GM23248 (cell line): ENCODE measurements at places on chromosomes 5 and 9. TPM values are rescaled to one million over a fixed set of nuclear protein-coding genes. Genes with fewer than 3 reads are reported as not detected.

DNA sequence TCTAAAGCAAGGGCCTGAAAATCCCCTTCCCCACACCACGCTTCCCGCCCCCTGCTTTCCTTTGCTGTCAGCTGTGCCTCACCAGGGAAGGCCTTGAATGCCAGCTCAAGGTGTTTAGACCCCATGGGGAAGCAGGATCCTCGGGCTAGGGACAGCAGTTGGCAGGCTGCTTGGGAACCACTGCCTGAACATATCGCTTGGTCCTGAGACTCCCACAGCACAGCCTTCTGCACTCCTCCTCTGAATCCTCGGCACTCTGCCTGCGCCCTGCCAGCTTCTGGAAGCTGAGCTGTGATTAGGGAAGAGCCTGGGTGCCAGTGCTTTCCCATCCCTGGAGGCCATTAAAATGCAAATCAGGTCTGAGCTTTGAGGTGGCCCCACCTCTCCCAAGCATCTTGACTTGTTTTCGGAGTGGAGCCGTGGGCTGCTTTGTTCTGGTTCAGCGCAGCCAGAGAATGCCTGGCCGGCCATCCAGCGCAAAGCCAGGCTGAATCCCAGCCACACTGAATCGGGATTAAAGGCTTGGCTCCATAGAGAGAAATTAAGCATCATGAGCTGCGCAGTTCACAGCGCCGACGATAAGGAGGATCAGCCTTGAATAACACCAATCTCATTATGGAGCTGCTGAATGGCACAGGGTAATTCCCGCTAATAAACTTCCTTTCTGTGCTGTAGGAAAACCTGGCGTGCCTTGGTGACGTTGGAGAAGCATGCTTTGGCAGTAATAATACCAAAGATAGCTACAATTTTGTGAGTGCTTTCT lies 40.0 kb downstream of the AMBP start:
- H3K27me3 ChIP-seq: no peaks in the 10 kb centered on the region
- H3K4me3 ChIP-seq: no peak overlapping the region
- no peaks in the 10 kb centered on the region for H3K4me1 ChIP-seq
- no peak overlapping the region for H3K27ac ChIP-seq
- no peak for DNase-seq

NMUR2 gene
- not detected in 2 replicates for total RNA-seq

- peak overlapping the region; percentile 38; the same call in 1 of the 2 replicates for H3K4me3 ChIP-seq
- H3K27ac ChIP-seq: no peak overlapping the region
- H3K4me1 ChIP-seq: peaks cover 13% of the 10 kb centered on the region
- peak; percentile 71 for DNase-seq
- H3K36me3 ChIP-seq: no peaks in the 10 kb centered on the region
- peaks cover 10% of the 10 kb centered on the region for H3K27me3 ChIP-seq
Observed at GRCh38 chr5:36059571-36060419, 6.9 kb downstream of the UGT3A2 start.

GRCh38 chr5:65749956-65750355 lies 28.0 kb downstream of the NLN start:
- no peaks in the 10 kb centered on the region for H3K36me3 ChIP-seq
- no peaks in the 10 kb centered on the region for H3K27me3 ChIP-seq
- no peaks in the 10 kb centered on the region for H3K4me1 ChIP-seq
- H3K4me3 ChIP-seq: no peak overlapping the region

- no peaks in the 10 kb centered on the region for H3K36me3 ChIP-seq
- DNase-seq: no peak
- peaks cover 10% of the 10 kb centered on the region for H3K4me1 ChIP-seq
- H3K27me3 ChIP-seq: no peaks in the 10 kb centered on the region
Observed at GRCh38 chr5:168939156-168939800, 360.1 kb upstream of the PANK3 start.

CFAP77 gene
- not detected in 2 replicates for total RNA-seq

GRCh38 chr9:122797316-122798063 lies 2.4 kb upstream of the OR1K1 start:
- peak; percentile 38 for DNase-seq
- no peaks in the 10 kb centered on the region for H3K27me3 ChIP-seq
- H3K27ac ChIP-seq: no peak overlapping the region
- H3K36me3 ChIP-seq: no peaks in the 10 kb centered on the region
- no peaks in the 10 kb centered on the region for H3K4me1 ChIP-seq

GRCh38 chr5:83471405-83472212 lies at the start of gene VCAN:
TSS of gene VCAN (plus strand) at chr5:83471744. CDS start at chr5:83483519, 11,775 bp downstream.
- H3K27ac ChIP-seq: peak within 1 kb of the TSS; percentile 93
- H3K4me3 ChIP-seq: peak within 1 kb of the TSS; percentile 90
- peaks cover 25% of the 10 kb centered on the region for H3K4me1 ChIP-seq
- H3K36me3 ChIP-seq: no peaks in the 10 kb centered on the region

DNA sequence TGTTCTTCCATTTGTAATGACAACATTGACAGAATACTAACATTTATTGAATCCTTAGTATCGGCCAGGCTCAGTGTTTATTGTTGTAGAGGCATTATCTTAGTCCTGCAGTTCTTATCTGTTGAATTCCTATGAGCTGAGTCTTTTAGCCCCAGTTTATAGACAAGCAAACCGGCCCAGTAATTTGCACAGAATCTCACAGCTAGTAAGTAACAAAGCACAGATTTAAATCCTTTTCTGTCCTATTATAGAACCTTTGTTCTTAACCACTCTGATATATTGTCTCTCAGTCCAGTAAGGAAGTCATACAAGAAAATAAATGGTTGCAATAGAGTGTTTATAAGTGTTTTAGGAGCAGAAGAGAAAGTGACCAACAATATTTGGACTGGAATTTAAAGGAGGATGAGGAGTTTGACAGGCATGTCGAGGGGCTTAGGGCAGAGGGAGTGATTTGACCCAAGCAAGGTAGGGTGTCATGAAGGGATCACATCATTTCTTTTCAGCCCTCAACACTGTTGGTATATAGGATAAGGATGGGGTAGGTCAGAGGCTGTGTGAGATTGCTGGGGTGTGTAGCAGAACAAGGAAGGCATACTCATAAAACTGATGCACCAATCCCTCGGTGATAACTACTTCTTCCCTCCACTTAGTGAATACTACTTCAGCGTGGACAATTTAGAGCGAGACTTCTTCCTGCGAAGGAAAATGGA lies 39.5 kb downstream of the LARP1 start:
- peaks cover 47% of the 10 kb centered on the region for H3K36me3 ChIP-seq
- peaks cover 13% of the 10 kb centered on the region for H3K4me1 ChIP-seq
- no peaks in the 10 kb centered on the region for H3K27me3 ChIP-seq
- H3K27ac ChIP-seq: peak overlapping the region; percentile 26

DNA sequence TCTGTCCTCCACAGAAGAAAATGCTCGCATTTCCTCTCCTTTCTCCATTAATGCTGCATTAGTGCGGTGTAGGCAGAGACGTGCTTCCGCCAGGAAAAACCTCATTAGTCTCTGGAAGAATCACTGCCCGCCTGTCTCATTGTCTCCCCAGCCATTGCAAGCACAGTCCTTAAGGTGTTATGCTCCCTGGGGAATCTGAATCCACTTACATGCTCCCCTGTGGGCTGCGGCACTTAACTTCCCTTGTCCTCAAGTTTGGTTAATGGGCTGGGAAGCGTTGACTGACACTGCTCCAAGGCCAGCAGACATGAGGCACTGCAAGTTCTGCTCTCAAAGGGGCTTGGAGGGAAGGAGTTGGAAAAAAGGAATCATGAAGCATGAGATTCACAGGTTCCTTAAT lies 41.6 kb downstream of the TARS1 start:
- H3K36me3 ChIP-seq: peaks cover 4% of the 10 kb centered on the region; the same call in 1 of the 2 replicates
- no peak for DNase-seq
- no peaks in the 10 kb centered on the region for H3K27me3 ChIP-seq
- H3K27ac ChIP-seq: no peak overlapping the region

DNA sequence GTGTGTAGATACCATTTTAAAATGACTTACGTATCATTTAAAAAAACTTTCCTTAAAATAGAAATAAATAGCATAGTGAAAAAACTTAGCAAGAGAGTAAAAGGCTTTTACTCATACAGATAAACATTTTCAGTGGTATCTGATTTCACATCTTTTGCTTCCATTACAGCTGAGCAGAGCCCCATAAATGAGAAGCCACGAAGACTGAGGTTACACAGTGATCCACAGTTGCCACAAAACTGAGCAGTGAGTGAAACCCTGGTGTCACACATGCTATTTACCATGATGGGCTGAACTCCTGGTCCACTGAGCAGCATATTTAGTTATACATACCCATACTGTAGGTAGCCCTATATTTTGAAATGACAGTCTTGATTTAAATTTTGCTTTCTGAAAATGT lies 401.2 kb downstream of the KIAA0825 start:
- DNase-seq: peak; percentile 8
- H3K4me3 ChIP-seq: no peak overlapping the region
- peaks cover 24% of the 10 kb centered on the region for H3K4me1 ChIP-seq
- no peaks in the 10 kb centered on the region for H3K36me3 ChIP-seq
- H3K27me3 ChIP-seq: no peaks in the 10 kb centered on the region

DNA sequence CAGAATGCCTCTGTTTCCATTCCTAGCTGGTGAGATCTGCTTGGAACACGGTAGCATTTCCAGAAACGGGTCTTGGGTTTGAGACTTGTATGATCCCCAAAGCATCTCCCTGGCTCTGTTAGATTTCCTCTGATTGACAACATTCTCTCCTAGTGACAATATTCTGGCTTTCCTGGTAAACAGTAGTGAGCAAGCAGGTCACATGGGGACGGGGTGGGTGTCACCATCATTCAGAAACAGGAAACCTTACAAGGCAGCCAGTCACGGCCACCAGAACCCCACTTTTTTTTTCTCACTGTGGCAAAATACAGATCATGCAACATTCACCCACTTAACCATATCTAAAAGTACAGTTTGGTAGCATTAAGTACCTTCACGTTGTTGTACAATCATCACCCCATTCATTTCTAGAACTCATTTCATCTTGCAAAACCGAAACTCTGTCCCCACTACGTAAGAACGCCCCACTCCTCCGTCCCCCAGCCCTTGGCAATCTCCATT lies 90.1 kb upstream of the LMX1B start:
- DNase-seq: peak; percentile 42
- 0 out of 2 replicates have a peak overlapping the region, but pooled peaks have one; percentile 25 for H3K4me3 ChIP-seq
- H3K36me3 ChIP-seq: no peaks in the 10 kb centered on the region
- no peak overlapping the region for H3K27ac ChIP-seq

DNA sequence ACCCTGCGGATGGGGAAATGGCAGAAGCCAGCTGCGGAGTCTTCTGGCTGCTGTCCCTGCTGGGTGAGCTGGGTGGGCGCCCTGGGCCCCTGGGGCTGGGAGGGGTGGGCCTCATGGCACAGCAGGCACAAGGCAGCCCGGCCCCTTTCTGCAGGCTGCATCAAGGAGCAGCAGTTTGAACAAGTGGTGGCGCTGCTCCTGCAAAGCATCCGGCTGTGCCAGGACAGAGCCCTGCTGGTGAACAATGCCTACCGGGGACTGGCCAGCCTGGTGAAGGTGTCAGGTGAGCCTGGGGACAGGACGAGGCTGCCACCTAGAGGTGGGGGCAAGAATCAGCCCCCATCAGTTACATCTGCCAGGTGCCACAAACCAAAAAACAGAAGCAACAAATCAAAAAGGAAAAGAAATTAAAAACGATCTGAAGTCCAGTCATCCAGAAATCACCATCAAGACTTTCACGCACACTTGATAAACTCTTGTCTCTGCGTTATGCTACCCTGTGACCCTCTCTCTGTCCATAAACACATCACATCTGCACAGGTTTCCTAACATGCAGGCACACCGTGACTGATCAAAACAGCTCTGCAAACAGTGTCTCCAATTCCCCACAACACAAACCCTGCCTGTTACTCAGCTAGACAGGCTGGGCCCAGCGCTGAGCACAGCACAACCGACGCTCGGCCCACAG lies 13.9 kb downstream of the REXO4 start:
- DNase-seq: peak; percentile 33
- no peak overlapping the region for H3K27ac ChIP-seq
- peaks cover 8% of the 10 kb centered on the region for H3K36me3 ChIP-seq
- no peak overlapping the region for H3K4me3 ChIP-seq
- peaks cover 12% of the 10 kb centered on the region for H3K4me1 ChIP-seq

HTR1A gene
- total RNA-seq: not detected in 2 replicates

ANKRD18A gene
- total RNA-seq: not detected in 2 replicates

ROR2 gene
- total RNA-seq: 8.2 and 12.9 TPM in 2 replicates

NMRK1 gene
- total RNA-seq: 14.4 and 16.6 TPM in 2 replicates

PDZD2 gene
- not detected in 2 replicates for total RNA-seq

GRCh38 chr5:172688349-172689217 lies 47.5 kb downstream of the NEURL1B start:
- no peak overlapping the region for H3K4me3 ChIP-seq
- H3K27me3 ChIP-seq: no peaks in the 10 kb centered on the region
- no peak overlapping the region for H3K27ac ChIP-seq
- no peaks in the 10 kb centered on the region for H3K36me3 ChIP-seq

SPINK4 gene
- total RNA-seq: not detected in 2 replicates

DNA sequence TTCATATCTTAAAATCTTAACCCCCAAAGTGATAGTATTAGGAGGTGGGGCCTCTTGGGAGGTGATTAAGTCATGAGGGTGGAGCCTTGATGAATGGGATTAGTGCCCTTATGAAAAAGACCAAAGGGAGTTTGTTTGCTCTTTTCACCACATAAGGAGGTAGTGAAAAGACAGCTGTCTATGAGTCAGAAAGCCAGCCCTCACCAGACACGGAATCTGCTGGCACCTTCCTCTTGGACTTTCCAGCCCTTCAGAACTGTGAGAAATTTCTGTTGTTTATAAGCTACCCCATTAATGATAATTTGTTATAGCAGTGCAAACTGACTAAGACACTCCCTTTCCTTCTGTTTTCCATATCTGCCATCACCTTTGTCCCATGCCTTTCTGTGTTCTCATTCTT lies 20.8 kb downstream of the IFNB1 start:
- H3K4me1 ChIP-seq: 0 out of 2 replicates have a peak, but pooled peaks cover 11% of the 10 kb centered on the region
- H3K4me3 ChIP-seq: no peak overlapping the region
- no peaks in the 10 kb centered on the region for H3K27me3 ChIP-seq

DNA sequence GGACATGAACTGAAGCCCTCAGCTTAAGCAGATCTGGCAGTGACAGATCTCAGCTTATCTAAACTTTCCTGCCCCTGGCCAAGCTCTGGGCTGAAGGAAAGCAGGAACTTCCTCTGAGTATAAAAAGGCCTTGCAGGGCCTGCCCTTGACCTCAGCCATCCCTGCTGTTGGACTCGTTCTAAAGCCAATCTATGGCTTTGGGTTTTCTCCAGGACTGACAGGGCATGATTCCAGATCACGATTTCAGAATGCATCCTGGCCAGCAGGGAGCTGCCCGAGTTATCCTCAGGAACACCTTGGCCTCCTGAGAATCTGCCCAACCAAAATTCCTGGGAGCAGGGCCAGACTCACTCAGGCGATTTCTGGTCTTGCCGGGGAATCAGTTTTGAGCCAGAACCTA lies 502.7 kb downstream of the TLE4 start:
- H3K4me1 ChIP-seq: no peaks in the 10 kb centered on the region
- no peak overlapping the region for H3K4me3 ChIP-seq
- no peak overlapping the region for H3K27ac ChIP-seq
- no peaks in the 10 kb centered on the region; the same call in 1 of the 2 replicates for H3K27me3 ChIP-seq
- no peak for DNase-seq

DNA sequence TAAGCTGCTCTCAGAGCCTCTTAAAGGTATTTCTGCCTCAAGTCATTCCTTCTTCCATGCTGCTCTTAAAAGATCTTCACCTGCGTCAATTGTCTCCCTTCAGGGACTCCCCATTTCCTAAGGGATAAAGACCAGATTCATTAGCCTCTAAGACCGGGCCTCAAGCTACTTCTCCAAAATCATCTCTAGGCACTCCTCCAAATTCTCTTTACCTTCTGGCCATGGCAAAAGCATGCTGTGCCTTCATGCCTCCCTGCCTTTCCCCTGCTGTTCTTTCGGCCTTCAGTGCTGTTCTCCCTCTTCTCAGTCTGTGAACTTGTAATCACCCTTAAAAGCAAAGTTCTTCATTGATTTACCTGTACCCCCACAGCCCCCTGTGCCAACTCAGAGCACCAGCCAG lies 4.4 kb downstream of the TMOD1 start:
- no peaks in the 10 kb centered on the region for H3K36me3 ChIP-seq
- no peak for DNase-seq
- H3K4me3 ChIP-seq: no peak overlapping the region
- H3K27ac ChIP-seq: no peak overlapping the region
- peaks cover 35% of the 10 kb centered on the region for H3K27me3 ChIP-seq
